ENCODE measurements at places on chromosomes 2 and 18. TPM values are rescaled to one million over a fixed set of nuclear protein-coding genes. Genes with fewer than 3 reads are reported as not detected.

Gene FHOD3
- total RNA-seq: 2.5 TPM

Gene KHK
- 7.3 TPM for total RNA-seq

Gene SAG
- total RNA-seq: not detected

Gene SEC11C
- total RNA-seq: 59.3 TPM

Gene VAMP5
- total RNA-seq: 0.15 TPM

Gene IGFBP2
- total RNA-seq: 66.1 TPM

Gene ARMC9
- total RNA-seq: 14.7 TPM

Gene ABCA12
- 0.19 TPM for total RNA-seq

Gene SOWAHC
- 21.1 TPM for total RNA-seq

Gene AGXT
- not detected for total RNA-seq

Gene PIAS2
- 10.3 TPM for total RNA-seq

Gene ADAM17
- 35.0 TPM for total RNA-seq

Gene RFX8
- not detected for total RNA-seq
